ENCODE measurements at places on chromosomes 1 and 21.

DNA sequence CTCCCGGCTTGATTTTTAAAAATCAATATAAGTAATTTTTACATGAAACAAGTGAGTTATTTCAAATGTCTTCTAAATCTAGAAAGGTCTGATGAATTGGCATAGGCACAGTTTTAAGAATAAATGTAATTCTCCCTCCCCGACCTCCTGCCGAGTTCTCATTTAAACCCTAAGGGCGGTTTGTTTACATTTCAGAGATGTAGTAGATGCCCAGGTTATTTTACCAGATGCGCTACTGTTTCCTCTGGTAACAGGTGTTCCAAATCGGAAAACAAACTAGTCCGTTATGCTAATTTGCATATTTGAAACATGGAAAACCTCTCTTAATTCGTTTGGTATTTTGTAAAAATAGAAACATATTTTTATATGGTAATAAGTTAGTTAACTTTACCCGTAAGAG, 53.8 kb upstream of the CFAP126 start:
- DNase-seq, result no peak

- DNase-seq, result no peak
Measured at GRCh38 chr1:90841473-90841872, 124.4 kb upstream of the BARHL2 start.

GRCh38 chr1:6330410-6330911, 63.1 kb downstream of the ACOT7 start:
- DNase-seq, result no peak

DNA sequence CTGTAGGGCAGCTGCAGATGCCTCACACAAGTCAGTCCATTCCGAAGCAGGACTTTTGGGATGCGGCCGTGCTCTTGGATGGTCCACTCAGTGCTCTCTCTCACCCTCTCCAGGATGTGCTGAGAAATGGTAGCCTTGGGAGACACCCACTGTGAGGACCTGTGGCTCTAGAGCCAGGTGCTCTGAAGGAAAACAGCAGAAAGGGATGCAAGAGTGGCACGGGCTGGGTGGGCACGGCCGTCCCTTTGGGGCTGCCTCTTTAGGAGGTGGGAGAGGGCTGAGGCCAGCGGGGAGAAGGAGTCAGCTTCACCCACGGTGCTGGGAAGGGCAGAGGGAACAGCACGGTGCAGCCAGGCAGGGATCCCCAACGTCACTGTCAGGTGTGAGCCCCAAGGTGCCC, 106.1 kb downstream of the RIPK4 start:
- DNase-seq, result no peak

DNA sequence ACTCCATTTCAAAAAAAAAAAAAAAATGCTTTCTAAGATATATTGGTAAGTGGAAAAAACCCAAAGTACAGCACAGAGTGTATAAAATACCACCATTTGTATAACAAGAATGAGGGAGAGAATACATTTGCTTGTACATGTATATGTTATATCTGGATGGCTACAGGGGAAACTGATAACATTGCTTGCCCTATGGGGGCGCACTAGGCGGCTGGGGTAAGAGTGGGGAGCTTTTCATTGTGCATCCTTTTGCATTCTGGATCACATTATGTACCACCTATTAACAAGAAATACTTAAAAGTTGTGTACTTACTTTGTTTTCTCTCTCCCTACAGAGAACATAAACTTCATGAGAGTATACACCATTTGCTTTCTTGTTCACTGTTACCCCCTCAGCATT, 28.6 kb upstream of the OPRD1 start:
- DNase-seq, result no peak

DNA sequence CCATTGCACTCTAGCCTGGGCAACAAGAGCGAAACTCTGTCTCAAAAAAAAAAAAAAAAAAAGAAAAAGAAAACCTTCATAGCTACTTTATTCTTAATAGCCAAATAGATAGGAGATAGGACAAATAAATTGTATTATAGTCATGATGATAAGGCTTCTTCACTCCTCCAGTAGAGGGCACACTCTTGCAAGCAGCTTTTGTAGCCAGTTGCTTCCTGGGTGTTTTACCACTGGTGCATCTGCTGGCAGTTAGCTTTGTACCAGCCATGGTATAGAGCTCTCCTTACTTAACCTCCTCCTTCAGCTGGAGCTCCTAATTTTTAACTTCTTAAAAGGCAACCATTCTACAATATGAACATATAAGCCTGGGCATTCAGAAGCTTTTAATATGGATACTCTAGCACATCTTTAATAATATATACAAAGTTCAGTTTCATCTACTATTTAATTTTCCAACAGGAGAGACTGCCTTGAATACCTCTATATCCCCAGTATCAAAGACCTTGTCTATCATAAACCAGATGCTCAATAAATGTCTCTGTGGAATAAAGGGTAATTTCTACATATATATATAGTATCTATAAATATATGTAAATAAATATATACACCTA, 35.8 kb downstream of the EVI5 start:
- DNase-seq, result peak; percentile 69

GRCh38 chr1:116255486-116256285, 117.4 kb upstream of the ATP1A1 start:
- DNase-seq, result peak; percentile 42

- no peak for DNase-seq
Measured at GRCh38 chr1:175951627-175952026, 208.2 kb upstream of the TNR start.

DNA sequence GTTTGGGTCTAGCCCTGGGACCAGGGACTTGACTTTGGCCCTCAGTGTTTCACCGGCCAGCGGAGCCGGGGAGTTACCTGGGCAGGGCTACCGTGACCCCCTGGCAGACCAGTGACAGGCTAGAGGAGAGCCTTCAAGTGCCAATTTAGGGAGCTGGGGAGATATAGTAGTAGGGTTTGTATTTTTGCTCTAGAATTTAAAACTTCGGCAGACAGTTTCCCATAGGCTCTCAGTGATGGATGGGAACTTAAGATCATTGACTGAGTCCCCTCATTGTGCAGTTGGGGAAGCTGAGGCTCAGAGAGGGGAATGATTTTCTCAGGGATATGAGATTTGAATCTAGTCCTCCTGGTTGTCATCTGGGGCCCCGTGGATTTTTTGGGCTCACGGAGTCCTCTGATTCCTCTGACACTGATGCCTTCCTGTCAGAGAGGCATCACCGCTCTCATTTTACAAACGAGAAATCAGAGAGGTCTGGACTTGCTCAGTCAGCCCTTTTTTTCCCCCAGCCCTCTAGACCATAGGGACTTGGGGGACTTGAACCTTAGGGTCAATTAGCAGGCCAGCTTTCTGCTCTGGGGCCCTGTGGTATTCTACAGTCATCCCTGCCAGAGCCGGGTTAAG, 58.3 kb upstream of the ACOT11 start:
- no peak for DNase-seq

GRCh38 chr1:41639332-41639936, 155.0 kb upstream of the EDN2 start:
- DNase-seq, result no peak

GRCh38 chr1:219085082-219085481, 88.6 kb upstream of the LYPLAL1 start:
- no peak for DNase-seq

- no peak for DNase-seq
Measured at GRCh38 chr1:175207971-175208370, 15.4 kb upstream of the KIAA0040 start.

GRCh38 chr1:174022976-174023277, 770 bp upstream of the RC3H1 start:
- DNase-seq, result no peak

DNA sequence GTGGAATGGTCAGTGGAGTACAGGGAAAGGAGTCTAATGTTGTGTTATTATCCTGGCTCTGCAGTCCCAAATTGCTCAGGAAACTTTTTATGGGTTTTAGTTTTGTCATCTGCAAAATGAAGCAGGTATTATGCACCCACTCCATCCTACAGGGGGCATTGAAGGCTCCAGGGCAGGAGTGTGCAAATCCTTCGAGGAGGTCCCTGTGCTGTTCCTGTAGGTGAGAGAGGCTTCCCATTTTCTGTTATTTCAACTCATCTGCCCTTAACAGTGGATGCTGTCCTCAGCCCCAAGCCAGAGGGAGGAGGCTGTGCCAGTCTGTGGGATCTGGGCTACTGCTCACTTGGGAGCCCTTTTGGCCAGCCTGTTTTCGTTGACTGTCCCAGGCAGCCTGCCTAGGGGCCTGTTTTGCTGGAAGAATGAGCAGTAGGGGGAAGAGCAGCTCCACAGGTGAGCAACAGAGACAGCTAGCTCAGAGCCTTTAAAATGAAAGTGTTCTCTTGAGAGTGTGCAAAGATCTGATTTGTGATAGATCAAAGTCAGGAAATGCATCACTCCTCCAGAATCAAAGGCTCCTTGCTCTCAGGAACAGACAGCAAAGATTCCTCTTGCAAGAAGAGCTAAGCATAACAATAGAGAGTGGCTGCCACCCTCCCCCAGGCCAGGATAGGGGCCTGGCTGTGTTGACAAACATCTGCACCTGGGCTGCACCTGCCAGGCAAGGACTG, 317.6 kb upstream of the PROX1 start:
- no peak for DNase-seq

GRCh38 chr1:115596080-115596780, 45.5 kb upstream of the VANGL1 start:
- no peak for DNase-seq

- DNase-seq, result no peak
Measured at GRCh38 chr21:37970548-37970947, 54.3 kb upstream of the KCNJ6 start.

- DNase-seq, result no peak
Measured at GRCh38 chr1:8684590-8684989, 132.8 kb downstream of the RERE start.

DNA sequence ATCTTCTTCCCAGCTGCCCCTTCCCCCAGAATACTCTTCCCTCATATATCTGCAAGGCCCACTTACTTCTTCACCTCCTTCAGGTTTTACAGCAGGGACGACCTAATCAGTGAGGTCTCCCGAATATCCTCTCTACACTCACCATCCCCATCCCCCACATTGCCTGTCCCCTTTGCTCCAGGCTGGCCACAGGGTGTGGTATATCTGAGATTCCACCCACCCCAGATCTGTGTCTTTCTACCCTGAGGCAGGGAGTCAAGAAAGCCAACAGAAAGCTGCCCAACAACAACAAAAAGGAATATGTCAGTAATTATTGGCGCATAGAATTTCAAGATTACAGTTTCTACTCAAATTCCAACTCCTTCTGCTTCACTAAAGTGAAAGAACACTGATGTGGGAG, 30.0 kb upstream of the OPRD1 start:
- DNase-seq, result no peak

- no peak for DNase-seq
Measured at GRCh38 chr1:18085387-18086074, 22.1 kb upstream of the IGSF21 start.

- no peak for DNase-seq
Measured at GRCh38 chr1:158043232-158043631, 49.8 kb downstream of the KIRREL1 start.

- peak; percentile 97 for DNase-seq
Measured at GRCh38 chr1:160996178-160996577, 24.8 kb downstream of the F11R start.

GRCh38 chr1:158257888-158258287, 3.7 kb downstream of the CD1A start:
- DNase-seq, result no peak

GRCh38 chr1:235873045-235873444, 6.3 kb upstream of the LYST start:
- DNase-seq, result no peak

DNA sequence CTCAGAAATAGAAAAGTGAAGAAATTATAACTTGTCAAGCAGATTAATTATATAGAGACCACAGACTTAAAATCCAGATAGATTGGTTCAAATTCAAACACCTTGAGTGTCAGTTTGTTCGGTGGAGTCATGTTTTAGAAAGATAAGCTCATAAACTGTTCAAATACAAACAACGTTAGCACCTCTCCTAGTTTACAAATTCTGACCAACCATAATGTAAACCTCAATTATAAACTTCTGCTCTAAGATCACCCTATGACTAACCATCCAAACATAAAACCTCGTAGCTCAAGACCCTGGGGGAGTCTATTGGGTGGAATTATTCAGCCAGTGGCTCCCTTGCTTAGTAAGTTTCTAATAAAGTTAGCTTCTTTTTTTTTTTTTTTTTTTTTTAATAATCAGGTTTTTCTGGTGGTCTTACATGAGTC, 12.4 kb downstream of the CBR1 start:
- no peak for DNase-seq

DNA sequence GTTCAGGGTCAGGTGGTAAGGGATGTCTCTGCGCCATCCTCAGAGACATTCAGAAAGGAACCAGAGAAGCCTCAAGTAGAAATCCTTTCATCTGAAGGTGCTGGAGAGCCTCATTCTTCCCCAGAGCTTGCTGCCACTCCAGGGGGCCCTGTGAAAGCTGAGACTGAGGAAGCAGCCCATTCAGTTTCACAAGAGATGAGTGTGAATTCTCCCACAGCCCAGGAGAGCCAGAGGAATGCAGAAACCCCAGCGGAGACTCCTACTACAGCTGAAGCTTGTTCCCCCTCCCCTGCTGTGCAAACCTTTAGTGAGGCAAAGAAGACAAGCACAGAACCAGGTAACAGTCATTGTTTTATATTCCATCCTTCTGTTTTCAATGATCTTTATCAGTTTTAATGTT, 38.7 kb downstream of the ZBTB40 start:
- no peak for DNase-seq

DNA sequence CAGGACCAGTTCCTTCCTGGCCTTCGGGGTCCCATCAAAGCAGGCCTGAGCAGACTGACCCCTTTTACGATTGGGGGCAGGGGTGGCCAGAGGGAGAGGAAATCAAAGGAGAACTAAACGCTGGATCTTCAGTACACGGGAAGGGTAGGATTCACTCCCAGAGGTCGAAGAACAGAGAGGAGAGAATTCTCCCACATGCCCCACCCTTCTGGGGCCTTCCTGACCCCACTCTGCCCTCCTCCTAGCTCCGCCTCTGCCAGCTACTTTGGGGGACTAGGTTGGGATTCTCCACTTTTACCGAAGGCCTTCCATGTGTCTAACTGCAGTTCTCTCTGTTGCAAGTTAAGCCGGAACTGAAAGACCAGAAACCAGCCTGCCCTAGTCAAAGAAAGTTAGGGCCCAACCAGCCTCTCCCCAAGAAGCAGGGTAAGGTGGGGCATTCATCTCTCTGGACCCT, 654 bp upstream of the ARHGEF2 start:
- DNase-seq, result no peak

DNA sequence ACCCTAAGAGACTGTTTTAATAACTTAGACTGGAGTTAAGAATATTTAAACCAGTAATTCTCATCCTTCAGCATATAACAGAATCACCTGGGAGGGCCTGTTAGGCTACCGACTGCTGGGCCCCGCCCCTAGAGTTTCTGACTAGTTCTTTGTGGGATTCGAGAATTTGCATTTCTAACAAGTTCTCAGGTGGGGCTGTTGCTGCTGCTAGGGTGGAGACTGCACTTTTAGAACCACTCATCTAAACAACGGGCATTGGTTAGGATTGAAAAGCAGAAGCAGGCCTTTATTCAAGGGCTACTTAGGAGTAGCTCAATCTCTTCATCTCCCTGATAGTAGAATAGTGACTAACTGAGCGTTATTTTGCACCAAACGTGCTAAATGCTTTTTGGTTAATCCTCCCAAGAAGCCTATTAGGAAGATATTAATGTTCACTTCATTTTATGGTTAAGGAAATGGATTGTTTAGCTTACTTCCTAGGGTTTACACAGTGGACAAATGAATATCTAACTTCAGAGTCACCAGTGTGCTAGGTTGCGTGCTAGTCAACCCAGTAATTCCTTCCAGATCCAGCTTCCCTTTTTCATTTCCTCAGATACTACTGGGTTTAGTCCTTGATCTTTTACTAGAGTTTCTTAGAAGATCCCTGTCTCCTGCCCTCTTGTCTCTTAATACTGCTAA, 31.1 kb upstream of the UAP1 start:
- DNase-seq, result no peak
